Fibroblast of skin of right biceps (primary cell): ENCODE measurements at places on chromosomes 7 and 10.
A peak's percentile ranks its signal among the peaks of the same experiment; 100 is the strongest.

DNA sequence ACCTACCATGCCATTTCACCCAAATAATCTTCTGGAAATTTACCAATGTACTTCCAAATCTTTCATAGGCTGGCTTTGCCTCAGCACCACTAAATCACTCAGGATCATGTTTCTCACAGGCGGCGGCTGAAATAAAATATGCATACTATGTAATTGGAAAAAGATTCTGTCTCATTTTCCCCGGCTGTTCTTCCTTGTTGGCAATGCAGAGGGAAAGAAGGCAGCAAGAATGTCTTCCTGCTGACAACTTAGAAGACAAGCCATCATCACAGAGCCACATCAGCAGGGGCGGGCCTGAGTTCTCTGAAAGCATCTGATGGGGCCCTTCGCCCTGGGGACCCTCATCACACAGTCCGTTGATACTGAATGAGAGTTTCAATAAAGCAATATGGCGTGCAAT, 39.2 kb upstream of the COL1A2 start:
- DNase-seq = peak; percentile 89

DNA sequence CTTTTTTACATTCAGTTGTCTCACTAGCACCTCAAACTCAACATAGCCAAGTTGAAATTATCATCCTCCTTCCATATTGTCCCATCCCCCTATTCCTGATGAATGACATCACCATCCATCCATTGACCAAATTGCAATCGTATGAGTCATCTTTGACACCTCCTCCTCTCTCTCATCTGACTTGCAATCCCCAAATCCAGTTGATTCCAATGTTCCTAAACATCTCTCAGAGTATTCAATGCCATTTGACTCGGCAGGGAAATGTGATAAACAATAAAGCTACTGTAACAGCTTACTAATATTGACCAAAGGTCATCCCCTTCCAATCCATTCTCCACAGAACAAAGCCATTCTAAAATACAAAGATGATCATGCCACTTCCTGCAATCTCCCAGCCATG, 1047.8 kb downstream of the NRG3 start:
- peak; percentile 40 for DNase-seq

DNA sequence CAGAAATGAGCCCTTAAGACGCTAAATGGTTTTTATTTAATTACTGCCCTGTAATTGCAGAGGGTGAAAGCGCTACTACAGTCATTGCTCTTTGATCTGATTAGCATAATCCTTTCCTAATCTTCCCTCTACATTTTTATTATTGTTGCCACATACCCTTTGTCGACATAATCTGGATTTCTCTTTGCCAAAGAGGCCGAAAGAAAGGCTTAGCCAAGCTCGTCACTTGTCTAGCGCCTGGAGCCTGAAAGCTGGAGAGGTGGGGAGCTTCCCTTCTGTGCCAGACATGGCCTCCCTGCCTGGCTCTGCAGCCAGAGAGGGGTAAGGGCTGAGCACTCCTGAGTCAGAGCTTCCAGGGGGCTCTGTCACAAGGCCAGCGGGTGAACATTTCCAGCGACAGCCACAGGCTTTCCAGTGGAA, 145.9 kb downstream of the PRKAG2 start:
- no peak for DNase-seq

DNA sequence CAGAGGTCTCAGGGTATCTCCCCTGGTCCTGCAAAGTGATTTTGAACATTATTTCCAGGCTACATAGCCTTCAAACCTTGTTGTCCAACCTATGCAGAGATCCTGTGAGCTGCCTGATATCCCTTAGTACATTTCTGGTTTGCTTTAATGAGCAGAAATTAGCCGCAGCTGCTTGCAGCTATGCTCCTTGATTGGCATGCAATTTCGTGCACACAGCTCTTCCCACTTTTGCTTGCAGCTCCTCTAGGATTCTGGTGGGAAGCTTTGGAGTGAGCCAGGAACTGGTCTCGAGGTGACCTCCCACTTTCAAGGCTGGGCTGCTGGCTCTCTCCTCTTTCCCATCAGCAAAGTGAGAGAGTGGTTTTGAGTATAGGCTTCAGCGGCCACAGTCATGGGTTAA, 45.8 kb downstream of the OAT start:
- DNase-seq = no peak

- peak; percentile 15 for DNase-seq
Observed at GRCh38 chr7:18357691-18358090, 137.9 kb upstream of the HDAC9 start.

DNA sequence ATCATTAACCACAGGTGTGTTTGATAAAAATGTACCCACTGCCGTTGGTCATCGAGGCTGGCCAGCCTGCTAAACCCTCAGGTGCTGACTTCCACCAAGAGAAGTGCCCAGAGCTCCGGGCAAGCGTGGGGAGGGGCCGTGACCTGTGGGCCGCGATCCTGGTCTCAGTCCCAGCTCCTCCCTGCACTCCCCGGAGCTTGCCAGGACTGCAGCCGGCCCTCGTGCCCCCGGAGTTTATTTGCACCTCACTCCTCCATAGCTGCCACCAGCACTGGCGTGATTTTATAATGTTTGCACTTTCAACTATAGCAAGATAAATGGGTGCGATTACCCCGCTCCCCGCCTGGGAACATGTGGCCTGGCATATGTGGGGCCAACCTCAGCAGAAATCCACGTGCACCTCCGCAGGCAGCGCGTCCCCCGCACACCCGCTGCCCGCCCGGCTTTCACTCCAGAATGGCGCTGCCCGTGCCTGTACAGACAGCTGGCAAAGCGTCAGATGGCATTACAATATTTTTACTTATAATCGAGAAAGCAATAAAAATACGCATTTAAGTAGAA, 30.8 kb downstream of the UNCX start:
- DNase-seq = no peak

GRCh38 chr7:97733276-97734161, 1.6 kb downstream of the TAC1 start:
- no peak for DNase-seq

GRCh38 chr10:94320285-94320914, 42.3 kb downstream of the NOC3L start:
- DNase-seq = peak; percentile 50

DNA sequence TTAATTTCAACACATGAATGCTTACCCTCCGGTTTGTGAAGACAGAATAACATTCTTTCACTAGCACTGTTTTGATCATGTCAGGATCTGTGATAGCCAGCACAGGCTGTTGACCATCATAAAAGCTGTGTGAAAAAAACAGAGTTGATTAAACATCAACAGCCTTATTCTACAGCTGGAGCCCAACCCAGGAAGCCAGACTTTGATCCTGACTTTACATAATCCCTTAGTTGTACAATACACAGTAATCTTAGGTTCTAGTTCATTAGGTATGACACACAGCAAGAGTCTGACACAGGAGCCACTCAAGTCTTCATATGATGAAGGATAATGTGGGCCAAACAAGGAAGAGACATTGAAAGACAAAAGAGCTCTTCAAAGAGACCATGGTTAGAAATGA, 11.4 kb downstream of the CYP3A4 start:
- DNase-seq = no peak

DNA sequence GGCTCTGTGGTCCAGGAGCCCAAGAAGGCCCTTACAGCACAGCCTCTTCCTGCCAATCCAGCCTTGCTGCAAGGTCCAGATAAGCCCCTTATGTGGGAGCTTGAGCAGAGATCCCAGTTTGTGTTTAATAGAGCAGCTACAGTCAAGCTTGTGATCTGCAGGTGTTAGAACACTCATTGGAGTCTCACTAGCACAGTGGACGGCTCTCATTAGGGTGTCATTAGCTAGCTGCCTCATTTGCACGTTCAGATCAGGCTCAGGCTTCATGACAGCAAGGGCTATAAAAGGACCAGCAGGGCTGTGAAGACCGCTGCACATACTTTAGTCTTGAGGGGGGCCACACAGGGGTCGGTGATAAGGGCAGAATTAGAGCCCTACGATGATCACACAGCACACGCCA, 443.2 kb downstream of the RPS24 start:
- no peak for DNase-seq

GRCh38 chr10:680745-681144, 8.7 kb downstream of the DIP2C start:
- DNase-seq = no peak

DNA sequence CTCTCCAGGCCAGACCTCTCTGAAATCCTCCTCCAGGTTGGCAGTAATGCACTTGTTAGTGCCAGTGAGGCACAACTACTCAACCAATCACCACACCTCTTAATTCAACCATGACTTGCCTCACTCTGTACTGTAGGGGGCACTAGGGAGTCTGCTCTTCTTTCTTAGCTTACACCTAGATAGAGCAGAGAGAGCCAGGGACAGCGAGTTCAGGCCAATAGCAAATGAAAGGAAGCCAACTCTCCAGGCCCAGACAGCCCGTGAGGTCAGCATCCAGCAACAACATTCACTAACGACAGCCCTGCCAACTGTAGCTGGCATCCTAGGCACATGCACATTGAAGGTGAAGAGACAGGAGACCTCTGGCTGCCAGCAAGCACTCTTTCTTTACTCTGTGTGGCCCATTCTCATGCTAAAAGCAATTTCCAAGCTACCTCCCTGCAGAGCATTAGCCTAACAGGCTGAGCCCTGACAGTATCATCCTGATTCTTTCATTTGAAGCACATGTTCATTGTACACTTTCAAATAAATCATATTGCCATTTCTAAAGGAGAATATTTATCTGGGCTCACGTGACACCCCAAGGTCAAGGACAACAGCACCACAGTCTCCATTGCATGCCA, 136.3 kb downstream of the DPY19L1 start:
- no peak for DNase-seq

GRCh38 chr10:95742962-95743535, 12.9 kb upstream of the ENTPD1 start:
- no peak for DNase-seq

DNA sequence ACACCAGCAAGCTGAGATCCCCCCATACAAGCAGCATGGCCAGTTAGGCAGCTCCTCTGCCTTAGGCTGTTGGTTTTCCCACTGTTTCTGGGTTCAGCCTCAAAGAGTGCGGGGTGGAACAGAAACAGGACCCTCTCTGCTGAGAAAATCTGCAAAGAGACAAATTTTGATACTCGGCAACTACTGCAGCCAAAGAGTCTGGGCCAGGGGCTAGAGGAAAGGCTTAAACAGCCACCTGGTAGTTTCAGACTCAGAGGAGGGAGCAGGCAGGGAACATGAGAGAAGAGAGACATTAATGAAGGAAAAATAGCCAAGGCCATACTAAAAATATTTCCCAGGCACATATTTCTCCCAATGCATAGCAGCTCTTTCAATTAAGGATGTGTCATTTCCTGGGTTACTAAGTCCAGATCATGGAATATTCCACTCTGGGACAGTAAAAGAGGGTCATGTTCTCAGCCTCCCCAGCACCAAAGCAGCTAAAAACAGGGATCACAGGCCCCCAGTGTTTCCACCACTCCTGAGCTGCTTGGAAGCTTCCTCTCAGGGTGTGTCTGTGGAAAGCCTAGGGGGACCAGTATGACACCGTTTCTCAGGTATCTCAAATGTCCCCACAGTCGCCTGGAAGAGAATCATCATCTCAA, 29.8 kb downstream of the PDLIM1 start:
- DNase-seq = peak; percentile 82

GRCh38 chr7:114823290-114823689, 98.6 kb upstream of the MDFIC start:
- DNase-seq = peak; percentile 9

DNA sequence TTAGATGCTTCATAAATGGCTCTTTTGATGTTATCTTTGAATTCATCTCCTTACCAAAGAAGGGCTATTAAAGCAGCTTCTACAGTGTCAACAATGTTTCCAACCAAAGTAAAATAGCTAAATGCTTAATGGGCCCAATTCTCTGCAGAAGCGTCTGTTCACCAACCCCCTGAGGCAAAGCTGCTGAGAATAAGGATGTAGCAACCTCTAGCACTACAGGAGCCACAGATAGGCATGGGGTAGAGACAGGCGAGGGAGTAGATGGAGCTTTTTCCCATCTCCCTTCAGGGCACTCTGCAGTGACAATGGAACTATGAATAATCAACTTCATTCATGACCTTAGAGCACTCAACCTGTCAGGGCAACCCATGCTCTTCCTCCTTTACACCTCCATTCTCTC, 134.1 kb downstream of the FZD1 start:
- no peak for DNase-seq

DNA sequence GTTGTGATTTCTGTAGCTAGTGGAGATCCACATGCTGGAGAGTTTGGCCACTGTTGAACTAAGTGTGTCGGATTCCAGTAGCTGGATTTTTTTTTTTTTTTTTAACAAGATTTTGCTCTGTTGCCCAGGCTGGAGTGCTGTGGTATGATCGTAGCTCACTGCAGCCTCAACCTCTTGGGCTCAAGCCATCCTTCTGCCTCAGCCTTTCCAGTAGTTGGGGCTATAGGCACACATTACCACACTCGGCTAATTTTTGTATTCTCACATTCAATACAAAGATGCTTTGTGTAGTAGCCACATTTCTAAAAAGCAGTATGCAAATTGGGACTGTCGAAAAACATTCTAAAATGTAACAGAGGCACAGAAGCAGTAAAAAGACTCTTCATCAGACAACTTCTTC, 63.5 kb downstream of the RABGEF1 start:
- DNase-seq = no peak

GRCh38 chr7:43921423-43921822, 4.8 kb upstream of the UBE2D4 start:
- DNase-seq = no peak

DNA sequence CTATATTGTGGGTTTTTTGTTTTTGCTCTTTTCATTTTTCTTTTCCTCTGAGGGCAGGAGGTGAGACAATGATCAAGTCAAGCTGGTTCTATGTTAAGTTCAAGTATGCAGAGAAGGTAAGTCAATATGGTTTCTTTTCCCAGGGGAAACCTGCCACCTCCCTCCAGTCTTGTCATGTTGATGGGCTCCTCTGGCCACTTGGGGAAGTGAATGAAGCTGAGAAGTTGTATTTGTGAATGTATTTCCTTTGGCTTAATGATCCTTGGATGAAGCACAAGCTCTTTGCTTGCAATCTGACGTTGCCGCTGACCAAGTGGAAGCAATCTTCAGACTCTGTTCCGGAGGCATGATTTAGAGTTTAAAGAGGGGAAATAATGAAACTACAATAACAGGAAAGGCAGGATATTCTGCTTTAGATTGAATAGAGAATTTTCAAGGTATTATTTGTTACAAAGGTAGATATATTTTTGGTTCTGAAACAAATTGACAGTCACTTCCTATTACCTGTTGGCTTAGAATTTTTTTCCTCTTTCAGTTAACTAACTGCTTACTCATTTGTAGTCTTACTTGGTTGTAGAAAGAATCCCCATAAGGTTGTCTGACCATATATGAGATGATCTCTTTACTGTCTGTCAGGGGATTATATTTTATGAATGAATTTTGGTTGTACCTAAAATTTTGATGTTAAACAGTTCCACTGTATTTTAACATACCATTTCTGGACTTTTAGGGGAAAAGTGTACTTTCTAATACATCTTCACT, 369.6 kb downstream of the AUTS2 start:
- no peak for DNase-seq

DNA sequence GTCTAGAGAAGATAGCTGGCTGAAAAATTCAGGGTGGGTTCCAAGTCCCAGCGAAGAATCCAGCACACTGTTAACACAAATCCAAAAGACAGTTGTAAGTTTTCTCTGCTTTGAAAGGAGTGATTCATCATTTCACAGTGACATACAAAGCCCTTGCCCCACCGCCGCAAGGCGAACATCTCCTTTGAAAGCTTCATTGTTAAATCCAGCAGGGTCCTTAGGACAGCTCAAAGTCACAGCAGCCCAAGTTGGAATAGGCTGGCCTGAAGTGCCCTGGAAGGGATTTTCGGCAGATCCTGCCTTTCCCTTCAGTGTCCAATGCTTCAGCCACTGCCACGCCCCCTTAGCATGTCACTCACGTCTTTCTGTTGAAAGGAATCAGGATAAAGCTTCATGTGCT, 526.1 kb downstream of the CALN1 start:
- no peak for DNase-seq
